ENCODE measurements at places on chromosomes 2 and 18. TPM values are rescaled to one million over a fixed set of nuclear protein-coding genes. Genes with fewer than 3 reads are reported as not detected.

VWA3B gene
- not detected for total RNA-seq

KCNJ3 gene
- total RNA-seq: 0.68 TPM

SLC14A1 gene
- total RNA-seq: 0.26 TPM

GRCh38 chr2:231883468-231883881 lies 42.7 kb downstream of the NPPC start:
- no peak overlapping the region for H3K4me3 ChIP-seq
- no peaks in the 10 kb centered on the region for H3K4me1 ChIP-seq
- H3K36me3 ChIP-seq: no peaks in the 10 kb centered on the region

GRCh38 chr18:51185075-51185474 lies 12.4 kb downstream of the MEX3C start:
- H3K36me3 ChIP-seq: no peaks in the 10 kb centered on the region
- H3K4me3 ChIP-seq: no peak overlapping the region
- no peaks in the 10 kb centered on the region for H3K27me3 ChIP-seq
- H3K27ac ChIP-seq: no peak overlapping the region
- no peaks in the 10 kb centered on the region for H3K4me1 ChIP-seq
- no peak for DNase-seq

Measured in right lobe of liver (tissue), 6 donors.